Right lobe of liver (tissue), 6 donors: ENCODE measurements at places on chromosomes 5 and 9. TPM values are rescaled to one million over a fixed set of nuclear protein-coding genes. Genes with fewer than 3 reads are reported as not detected.

- H3K36me3 ChIP-seq, result no peaks in the 10 kb centered on the region
- H3K4me1 ChIP-seq, result no peaks in the 10 kb centered on the region
- no peak for DNase-seq
- H3K27me3 ChIP-seq, result no peaks in the 10 kb centered on the region
Observed at GRCh38 chr9:37246826-37247225, 126.5 kb downstream of the ZCCHC7 start.

GRCh38 chr5:154390096-154390495 lies 55.7 kb upstream of the SAP30L start:
- no peaks in the 10 kb centered on the region for H3K36me3 ChIP-seq
- DNase-seq, result no peak
- H3K4me3 ChIP-seq, result no peak overlapping the region
- H3K27me3 ChIP-seq, result no peaks in the 10 kb centered on the region
- H3K27ac ChIP-seq, result no peak overlapping the region

DNA sequence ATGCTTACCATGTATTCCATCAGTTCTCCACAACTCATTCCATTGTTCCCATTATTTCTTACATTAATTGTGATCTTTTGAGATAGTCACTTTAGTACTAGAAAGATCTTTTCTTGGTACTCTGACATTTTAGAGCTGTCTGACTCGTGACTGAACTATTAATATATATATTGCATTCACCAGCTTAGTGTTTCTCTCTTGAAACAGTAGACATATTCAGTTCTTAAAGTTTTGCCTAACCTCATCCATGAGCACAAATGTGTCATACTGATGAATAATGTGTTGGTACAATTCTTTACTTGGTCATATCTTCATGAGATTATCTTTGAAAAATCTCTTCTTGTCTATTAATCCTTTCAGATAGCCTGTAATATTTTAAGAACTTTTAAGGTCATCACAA lies 74.3 kb downstream of the NLN start:
- no peak overlapping the region for H3K4me3 ChIP-seq
- no peak overlapping the region for H3K27ac ChIP-seq
- H3K4me1 ChIP-seq, result no peaks in the 10 kb centered on the region
- DNase-seq, result no peak
- H3K27me3 ChIP-seq, result no peaks in the 10 kb centered on the region

DNA sequence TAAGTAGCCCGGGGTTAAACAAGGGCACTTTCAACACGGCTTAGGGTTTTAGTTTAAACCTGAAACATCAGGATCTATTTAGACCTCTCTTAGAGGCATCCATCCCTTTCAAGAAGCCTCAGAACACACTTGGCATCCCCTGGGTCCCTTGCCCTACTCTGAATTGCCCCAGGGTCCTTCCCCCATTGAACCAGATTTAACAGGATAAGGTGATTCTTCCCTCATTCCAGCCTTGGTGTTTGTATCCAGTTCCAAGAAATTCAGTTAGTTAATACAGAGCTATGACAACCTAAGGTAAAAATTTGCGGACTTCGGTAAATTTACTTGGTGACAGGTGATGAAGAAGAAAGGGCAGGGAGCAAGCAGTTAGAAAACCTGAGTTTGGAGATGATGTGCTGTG lies 35.8 kb upstream of the GLIS3 start:
- H3K4me1 ChIP-seq, result no peaks in the 10 kb centered on the region
- no peak overlapping the region for H3K4me3 ChIP-seq
- no peaks in the 10 kb centered on the region for H3K27me3 ChIP-seq
- no peaks in the 10 kb centered on the region for H3K36me3 ChIP-seq
- no peak overlapping the region for H3K27ac ChIP-seq
- no peak for DNase-seq

DNA sequence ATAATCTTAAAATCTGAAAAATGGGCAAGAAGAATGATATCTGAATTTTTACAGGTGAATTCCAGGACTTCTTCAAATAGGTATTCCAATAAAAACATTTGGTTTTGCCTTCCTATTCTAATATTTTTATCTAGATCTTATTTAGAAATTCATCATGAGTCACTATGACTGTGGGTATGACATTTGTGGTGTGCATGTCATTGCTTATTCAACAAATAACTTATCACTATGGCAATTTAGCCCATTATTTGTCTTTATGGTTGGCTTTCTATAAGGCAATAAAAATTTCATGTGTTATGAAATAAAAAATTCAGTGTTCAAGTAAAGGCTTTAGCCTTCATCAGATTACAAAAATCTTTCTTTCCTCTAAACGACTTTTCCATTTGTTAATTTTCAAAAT lies 1139.6 kb upstream of the NUDT12 start:
- no peak overlapping the region for H3K4me3 ChIP-seq
- no peak overlapping the region for H3K27ac ChIP-seq
- H3K27me3 ChIP-seq, result no peaks in the 10 kb centered on the region
- DNase-seq, result no peak
- H3K4me1 ChIP-seq, result no peaks in the 10 kb centered on the region
- no peaks in the 10 kb centered on the region for H3K36me3 ChIP-seq

DNA sequence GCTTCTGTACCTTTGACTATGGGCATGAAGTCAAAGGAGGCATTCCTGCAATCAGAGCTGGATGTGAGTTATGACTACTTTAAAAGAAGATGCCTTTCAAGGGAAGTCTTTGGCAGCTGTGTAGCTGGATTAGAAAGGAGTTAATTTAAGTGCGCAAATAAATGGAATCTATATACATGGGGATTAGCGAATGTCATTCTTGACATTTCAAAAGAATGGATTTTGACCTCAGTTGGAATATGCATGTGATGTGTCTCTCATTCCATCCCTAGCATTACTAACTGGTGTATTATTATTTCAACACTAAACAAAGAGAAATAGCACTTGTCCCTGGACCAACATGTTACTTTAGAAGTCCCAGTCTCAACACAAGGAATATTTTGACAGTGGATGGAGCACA lies 359.6 kb upstream of the SLC24A2 start:
- no peak overlapping the region for H3K4me3 ChIP-seq
- H3K27me3 ChIP-seq, result no peaks in the 10 kb centered on the region
- H3K4me1 ChIP-seq, result no peaks in the 10 kb centered on the region

- no peak for DNase-seq
- H3K4me3 ChIP-seq, result no peak overlapping the region
- no peaks in the 10 kb centered on the region for H3K36me3 ChIP-seq
- H3K27ac ChIP-seq, result no peak overlapping the region
- no peaks in the 10 kb centered on the region for H3K27me3 ChIP-seq
Observed at GRCh38 chr9:104982543-104982942, 54.6 kb upstream of the ABCA1 start.

- DNase-seq, result no peak
- H3K4me1 ChIP-seq, result no peaks in the 10 kb centered on the region
- no peaks in the 10 kb centered on the region for H3K36me3 ChIP-seq
- H3K27ac ChIP-seq, result no peak overlapping the region
- H3K27me3 ChIP-seq, result no peaks in the 10 kb centered on the region
- H3K4me3 ChIP-seq, result no peak overlapping the region
Observed at GRCh38 chr5:154690488-154690887, 64.7 kb upstream of the LARP1 start.

DNA sequence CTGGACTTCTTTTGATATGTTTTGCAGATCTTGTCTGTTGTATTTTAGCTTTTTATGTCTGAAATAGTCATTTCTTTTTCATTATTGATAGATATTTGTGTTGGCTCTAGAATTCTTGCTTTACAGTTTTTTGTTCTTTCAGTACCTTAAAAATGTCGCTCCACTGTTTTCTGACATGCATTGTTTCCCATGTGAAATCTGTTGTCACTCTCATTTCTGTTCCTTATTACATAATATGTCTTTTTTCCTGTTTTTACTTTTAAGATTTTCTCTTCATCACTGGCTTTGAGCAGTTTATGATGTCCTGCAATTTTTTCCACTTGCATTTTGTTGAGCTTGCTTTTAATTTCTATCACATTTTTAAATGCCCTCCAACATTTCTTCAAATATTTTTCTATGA lies 270.4 kb upstream of the TARS1 start:
- H3K27me3 ChIP-seq, result no peaks in the 10 kb centered on the region
- H3K36me3 ChIP-seq, result no peaks in the 10 kb centered on the region
- DNase-seq, result no peak

GRCh38 chr9:33250458-33250995 lies 10.6 kb downstream of the SPINK4 start:
- no peaks in the 10 kb centered on the region for H3K4me1 ChIP-seq
- no peak overlapping the region for H3K27ac ChIP-seq
- no peaks in the 10 kb centered on the region for H3K27me3 ChIP-seq
- DNase-seq, result no peak

DNA sequence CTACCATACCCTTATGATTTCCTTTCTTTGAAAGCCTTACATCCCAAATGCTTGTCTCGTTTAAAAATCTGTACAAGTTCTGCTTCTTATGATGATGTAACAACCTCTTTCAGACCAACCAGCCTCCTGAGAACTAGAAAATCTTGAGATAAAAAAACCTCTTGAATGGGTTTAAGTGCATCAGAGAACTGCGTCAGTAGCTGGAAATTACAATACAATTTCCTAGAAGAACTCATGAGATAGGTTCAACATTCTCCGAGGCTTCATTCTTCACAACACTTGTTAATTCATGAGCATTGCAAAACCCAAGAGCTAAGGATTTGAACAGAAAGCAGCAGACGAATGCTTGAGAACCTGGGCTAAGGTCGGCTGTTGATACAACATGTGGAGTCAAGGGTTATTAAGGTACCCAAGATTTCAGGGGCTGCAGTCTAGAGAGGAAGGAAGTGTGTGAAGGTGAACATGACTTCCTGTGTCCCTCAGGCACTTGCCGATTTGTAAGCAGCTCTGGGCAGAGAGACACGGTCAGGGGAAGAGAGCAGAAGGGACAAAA lies 286.0 kb downstream of the ICE1 start:
- no peaks in the 10 kb centered on the region for H3K27me3 ChIP-seq
- H3K4me1 ChIP-seq, result no peaks in the 10 kb centered on the region
- no peak overlapping the region for H3K27ac ChIP-seq
- no peak for DNase-seq
- no peak overlapping the region for H3K4me3 ChIP-seq

Gene KDM4C
- total RNA-seq, result 14.6 TPM

Gene ITGA2
- total RNA-seq, result 1.6 TPM

Gene PCDHGA7
- 0.37 TPM for total RNA-seq

Gene IL5
- total RNA-seq, result not detected

Gene IFNA21
- total RNA-seq, result not detected

Gene NUTM2G
- total RNA-seq, result not detected

Gene TLX3
- not detected for total RNA-seq
